ENCODE measurements at places on chromosomes 2 and 18.

DNA sequence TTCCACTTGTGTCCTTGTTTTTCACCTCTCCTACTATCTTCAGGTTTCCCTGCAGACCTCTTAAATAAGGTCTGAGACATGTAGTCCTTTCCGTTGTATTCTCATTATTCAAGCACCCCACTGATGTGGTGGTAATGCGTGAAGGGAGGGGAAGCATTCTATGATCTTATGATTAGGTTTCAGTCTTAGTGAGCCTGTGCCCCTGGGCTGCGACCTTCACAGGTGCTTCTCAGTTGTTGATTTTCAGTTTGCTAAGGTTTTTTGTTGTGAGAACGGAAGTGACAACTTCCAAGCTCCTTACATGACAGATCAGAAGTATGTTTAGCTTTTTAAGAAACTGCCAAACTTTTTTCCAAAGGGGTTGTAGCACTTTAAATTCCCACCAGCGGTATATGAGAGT, 41.3 kb downstream of the VPS54 start:
- no peak for DNase-seq

DNA sequence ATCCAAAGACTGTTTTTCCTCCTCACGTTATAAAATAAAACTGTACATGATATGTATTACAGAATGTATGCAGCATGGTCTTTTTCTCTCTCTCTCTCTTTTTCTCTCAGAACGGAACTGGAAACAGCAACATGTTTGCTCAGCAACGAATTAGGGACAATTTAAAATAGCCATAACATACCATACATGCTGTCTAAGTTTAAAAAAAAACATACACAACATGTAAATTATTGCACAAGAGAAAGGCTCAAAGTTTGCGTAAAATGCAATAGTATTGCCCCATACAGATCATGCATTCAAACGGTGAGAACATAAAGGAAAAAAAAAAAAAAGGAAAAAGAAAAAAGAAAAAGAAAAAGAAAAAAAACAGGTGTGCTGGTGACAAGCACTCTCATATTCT, 93.6 kb downstream of the BCL11A start:
- DNase-seq, result no peak

DNA sequence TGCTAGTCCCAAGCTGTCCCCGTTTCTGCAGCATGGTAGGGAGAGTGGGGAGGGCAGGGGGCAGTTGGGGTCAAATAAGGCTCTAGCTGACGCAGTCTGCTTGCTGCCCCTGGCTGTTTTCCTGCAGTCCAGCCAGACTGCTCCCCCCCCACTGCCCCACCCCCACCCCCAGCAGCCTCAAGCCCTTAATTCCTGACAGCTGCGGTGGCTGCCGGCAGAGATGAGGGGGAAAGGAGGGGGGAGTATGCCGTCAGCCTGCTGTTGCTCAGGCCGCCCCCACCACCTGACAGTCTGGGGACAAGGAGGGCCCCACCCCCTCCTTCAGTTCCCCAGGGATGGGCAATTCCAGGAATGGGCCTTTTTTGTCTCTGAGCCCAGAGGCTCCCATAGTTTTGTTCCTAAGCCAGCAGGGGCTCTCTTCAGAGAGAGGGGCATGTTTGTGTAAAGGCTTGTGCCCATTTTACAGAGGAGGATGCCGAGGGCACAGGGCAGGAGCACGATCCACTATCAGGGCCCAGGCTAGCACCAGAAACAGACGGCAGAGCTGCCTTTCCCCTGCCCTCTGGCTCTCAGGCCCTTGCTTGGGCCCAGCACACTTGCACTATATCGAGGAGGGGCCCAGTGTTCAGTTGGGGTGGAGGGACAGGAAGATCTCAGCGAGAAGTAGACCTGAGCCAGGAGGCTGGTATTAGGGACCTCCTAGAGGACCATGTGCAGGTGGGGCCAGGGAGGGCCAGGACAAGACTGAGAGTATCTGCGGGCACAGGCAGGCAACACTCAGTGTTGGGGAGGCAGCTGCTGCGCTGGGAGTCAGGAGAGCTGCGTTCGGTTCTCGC, 1.5 kb upstream of the WNT10A start:
- no peak for DNase-seq

- DNase-seq, result no peak
These were observed 101.4 kb upstream of the CELF4 start for GRCh38 chr18:37666991-37667390.

GRCh38 chr18:24674200-24674599, 213.8 kb downstream of the HRH4 start:
- DNase-seq, result no peak

GRCh38 chr2:138550670-138551287, 49.2 kb downstream of the SPOPL start:
- no peak for DNase-seq

DNA sequence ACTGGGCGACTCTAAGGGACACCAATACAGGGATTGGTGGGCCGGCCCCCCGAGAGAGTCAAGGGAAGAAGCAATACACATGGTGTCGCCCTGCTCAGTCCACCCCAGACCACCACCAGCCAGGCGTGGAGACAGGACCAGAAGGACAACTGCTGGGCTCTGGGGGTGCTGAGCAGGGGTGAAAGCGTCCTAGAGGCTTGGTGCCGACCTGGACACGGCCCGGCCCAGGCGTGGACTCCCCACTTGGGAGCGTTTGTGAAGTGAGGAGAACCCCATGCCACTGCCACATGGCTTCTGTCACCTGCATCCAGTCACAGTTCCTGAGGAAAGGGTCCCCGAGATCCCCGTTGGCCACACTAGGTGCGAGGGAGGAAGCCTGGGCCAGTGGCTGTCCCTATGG, 35.4 kb upstream of the ITM2C start:
- no peak for DNase-seq

- DNase-seq, result no peak
These were observed 12.5 kb upstream of the TNFAIP6 start for GRCh38 chr2:151344906-151345305.

GRCh38 chr18:52228166-52228565, 111.8 kb upstream of the DCC start:
- DNase-seq, result no peak

- no peak for DNase-seq
These were observed 22.9 kb upstream of the SANBR start for GRCh38 chr2:61042807-61043206.

- no peak for DNase-seq
These were observed 705.3 kb downstream of the SOCS6 start for GRCh38 chr18:70994116-70994515.

- DNase-seq, result no peak
These were observed 35.5 kb downstream of the LDLRAD4 start for GRCh38 chr18:13253786-13254688.

DNA sequence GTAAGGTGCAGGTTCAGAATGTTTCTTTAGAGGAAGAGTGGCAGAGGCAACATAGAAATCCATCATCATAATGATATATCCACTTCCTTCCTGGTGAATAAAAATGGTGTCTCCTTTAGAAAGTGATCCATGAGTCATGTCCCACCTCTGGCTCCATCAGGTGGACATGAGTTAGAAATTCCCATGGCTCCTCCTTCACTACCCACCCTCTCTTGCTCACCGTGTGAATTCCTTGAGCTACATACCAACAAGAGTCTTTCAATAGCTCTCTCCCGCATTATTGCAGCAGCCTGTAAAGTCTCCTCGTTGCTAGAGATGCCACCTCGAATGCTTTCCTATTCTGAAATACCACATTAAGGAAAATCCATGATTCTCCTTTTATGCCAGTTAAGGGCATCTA, 317.6 kb downstream of the LNPK start:
- DNase-seq, result no peak

- DNase-seq, result no peak
These were observed 96.6 kb upstream of the STK17B start for GRCh38 chr2:196268025-196268424.

- DNase-seq, result no peak
These were observed 8.8 kb downstream of the TXNDC2 start for GRCh38 chr18:9894454-9895068.

DNA sequence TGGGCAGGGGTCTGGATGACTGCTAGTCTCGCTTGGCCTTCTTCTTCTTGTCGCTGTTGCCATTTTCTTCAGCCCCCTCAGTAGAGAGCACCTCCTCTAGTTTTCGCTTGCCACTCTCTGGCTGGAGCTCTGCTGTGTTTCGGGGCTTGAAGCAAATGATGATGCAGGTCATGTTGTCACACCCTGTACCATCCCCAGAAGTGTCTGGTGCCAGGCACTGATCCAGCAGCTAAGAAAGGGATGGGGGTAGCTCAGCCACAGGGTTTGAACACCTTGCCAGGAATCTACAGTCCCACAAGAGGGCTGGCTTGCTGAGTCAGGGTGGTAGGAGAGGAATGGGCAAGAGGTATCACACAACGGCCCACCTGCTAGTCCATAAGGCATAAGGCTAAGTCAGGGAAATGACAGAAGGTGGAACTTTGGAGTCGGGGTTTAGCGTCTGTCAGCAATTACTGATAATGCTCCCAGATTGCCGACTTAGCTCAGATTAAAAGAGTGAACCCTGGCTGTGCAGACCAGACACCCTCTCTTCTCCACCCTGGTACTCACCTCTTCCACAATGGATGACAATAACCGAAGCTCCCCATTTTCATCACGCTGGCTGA, 1.1 kb upstream of the ZNF513 start:
- DNase-seq, result peak; percentile 90

DNA sequence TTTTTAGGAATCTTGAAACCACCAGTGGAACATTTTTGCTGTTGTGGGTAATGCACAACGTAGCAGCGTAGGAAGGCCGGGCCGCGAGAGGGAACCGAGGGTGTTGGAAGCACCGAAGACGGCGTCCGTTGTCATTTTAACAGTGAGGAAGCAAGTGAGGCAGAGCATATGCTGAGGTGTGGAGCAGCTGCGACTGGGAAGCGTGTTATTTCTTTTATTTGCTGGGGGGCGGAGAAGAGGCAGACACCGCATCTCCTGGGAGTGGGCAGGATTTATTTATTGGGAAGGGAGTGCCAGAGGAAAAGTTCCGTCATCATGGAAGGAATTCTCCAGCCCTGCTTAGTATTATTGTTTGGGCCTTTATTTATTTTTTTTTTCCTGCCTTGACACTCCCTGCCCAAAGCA, 232.8 kb downstream of the KLHL29 start:
- no peak for DNase-seq

- no peak for DNase-seq
These were observed 52.2 kb downstream of the CDK15 start for GRCh38 chr2:201858281-201859184.

DNA sequence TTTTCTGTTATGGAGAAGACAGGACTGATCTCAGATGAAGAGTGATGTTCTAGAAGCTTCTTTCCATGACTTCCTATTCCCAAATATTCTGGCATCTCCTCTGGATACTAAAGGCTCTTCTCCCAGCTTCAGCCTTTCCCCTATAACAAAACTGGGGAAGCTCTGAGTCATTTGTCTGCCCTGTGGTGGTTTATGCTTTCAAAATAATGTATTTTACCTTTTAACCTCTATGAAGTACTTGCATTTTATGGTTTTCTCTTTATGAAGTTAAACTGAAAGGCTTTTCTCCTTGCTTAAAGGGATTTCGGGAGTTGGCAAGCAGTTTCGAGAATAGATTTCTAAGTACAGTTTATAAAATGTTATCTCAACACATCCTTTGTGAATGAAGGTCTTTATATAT, 104.4 kb downstream of the TANC1 start:
- DNase-seq, result no peak
